ENCODE measurements at places on chromosomes 16 and 17.

DNA sequence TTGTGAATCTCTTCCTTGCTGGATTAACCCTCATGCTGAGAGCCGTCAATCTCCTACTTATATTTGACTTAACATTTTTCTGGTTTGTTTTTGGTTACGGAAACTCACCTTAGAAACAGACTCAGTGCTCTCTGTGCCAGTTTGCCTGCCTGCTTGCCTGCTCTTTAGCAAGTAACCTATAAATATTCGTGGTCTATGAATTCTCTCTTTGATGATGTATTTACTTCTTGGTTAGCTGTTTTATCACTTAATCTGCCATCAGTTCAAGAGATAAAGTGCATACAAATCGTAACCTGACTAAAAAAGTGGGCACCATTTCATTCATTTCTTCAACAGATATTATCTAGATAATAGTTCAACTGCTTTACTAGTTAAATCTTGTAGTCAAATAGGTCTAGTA, 26.7 kb downstream of the CYB5B start:
- no peak for DNase-seq

DNA sequence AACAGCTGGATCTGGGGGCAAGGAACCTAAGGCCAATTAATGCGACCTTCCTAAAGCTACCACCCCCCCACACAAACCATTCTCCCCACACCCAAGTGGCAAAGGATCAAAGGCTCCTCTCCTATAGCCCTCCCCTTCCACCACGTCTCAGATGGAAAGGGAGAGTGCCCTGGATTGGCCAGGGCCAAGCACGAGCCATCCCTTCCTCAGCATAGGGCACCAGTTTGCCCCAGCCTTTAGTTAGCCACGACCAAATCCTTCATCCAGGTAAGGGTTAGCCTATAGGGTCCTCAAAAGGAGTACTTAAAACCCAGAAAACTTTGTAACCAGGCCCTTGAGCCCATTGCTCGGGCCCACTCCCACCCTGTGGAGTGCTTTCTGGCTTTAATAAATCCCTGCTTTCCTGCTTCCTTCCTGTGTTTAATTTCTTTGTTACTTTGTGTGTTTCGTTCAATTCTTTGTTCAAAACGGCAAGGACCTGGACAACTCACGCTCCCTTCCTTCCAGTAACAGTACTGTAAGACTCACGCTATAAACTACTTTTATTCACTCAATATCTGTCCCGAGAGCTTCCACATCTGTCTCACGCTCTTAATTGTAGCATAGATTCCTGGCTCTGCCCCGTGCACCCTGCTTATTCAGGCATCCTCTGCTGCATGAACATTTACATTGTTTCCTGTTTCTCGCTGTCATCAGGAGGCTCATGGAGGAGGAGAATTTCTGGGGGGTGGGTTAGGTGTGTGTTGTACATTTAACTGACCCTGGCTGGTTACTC, 62.3 kb downstream of the TNFRSF13B start:
- DNase-seq, result no peak

DNA sequence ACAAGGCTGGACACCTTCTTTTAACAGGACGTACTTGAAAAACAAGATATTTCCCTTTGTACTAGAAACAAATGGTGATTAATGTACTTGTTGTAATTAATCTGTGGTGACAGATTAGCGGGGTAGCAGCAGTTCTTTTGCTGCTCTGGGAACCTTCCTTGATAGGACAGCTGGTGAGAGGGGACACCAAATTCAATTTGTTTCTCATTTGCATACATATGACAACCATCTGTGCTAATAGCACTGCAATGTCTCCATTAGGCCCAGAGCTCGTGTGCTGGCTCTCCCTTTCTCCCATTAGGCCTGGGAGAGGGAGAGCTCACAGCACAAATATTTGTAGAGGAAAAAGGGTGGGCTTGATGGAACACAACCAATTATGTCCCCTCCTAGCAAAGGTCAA, 221.0 kb upstream of the HS3ST3A1 start:
- DNase-seq, result no peak

GRCh38 chr16:593406-593805, 3.5 kb downstream of the RAB40C start:
- DNase-seq, result no peak

GRCh38 chr17:35797370-35797769, 1.9 kb upstream of the MMP28 start:
- no peak for DNase-seq

DNA sequence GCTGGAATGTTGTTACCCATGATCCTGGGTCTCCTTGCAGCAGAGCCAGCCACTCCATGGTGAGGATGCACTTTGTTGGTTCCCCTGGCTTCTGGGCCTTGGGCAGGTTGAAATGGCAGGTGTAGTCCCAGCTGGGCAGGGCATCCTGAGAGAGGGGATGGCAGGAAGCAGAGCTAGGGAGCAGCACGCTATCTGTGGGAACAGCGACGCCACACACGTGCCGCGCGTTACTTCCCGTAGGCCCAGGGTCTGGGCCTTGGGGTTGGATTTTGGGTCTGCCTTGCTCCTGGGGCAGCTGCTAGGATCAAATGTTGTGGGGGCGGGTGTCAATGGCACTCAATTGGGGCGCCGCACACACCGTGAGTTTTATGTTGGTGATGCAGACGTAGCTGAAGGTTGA, 368.0 kb downstream of the CPPED1 start:
- no peak for DNase-seq

DNA sequence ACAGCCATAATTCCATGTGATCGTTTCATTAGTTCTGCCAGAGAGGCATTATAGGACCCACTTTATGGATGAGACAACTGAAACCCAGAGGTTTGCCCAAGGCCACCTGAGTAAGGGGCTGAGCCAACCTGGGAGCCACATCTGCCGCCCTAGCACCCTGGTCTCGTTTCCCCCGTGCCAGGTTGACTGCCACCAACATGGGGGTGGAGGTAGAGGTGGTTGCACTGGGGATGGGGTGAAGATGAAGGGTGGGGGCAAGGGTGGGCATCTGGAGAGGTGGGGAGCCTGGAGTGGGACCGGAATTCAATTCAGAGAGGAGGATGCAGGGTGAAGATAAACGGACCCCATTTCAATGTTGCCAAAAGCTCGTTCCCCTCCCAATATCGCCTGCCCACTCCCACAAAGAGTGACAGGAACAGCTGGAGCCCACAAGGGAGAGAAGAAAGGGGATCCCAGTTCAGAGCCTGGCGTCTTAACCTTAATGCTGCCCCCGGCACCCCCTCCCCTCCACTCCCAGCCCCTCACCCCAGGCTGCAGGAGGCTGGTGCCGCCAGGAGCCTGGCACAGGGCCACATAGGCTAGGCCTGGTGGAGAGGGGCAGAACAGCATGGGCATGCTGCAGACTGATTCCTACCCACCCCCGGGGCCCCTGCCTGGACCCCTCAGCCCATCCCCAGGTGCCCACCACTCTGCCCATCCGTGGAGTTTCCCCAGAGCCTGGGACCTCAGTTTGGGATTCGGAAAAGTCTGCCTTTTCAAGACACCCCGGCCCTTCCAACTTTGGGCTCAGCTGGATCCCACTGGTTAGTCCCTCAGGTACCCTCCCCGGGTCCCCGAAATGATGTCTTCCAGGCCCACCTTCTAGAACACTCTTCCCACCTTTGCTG, 29.6 kb downstream of the NGFR start:
- no peak for DNase-seq

DNA sequence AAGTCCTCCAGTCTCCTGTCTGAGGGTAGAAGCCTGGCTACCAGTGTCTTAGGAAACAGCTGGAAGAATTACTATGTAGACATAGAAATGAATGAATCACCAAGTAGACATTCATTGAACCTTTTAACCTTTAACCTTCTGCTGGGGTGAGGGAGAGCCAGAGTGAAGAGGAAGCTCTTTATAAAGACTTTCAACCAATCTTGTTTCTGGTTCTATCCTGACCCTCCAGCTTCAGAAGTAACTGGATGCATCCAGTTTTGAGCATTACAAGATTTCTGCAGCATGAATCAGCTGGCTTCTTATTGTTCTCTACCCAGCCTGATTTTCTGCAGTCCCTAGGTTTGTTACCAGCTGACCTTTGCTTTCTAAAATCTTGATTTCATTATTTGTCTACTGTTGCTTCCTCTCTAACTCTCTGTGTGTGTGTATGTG, 8.5 kb downstream of the TEKT1 start:
- DNase-seq, result no peak

- no peak for DNase-seq
These were observed 60.6 kb downstream of the SCNN1B start for GRCh38 chr16:23362460-23363317.
